ENCODE measurements at places on chromosomes 5 and 9. TPM values are rescaled to one million over a fixed set of nuclear protein-coding genes. Genes with fewer than 3 reads are reported as not detected.

BTNL8 gene
- not detected for total RNA-seq

HNRNPA0 gene
- total RNA-seq, result 52.5 TPM

ANKRD20A1 gene
- 0.28 TPM for total RNA-seq

KIF4B gene
- not detected for total RNA-seq

RGS14 gene
- total RNA-seq, result 5.8 TPM

SPINK6 gene
- 0.26 TPM for total RNA-seq

GMCL2 gene
- not detected for total RNA-seq

SLC6A18 gene
- total RNA-seq, result not detected

TAF11L5 gene
- total RNA-seq, result not detected

ERCC8 gene
- total RNA-seq, result 13.6 TPM

ANKDD1B gene
- total RNA-seq, result 0.08 TPM

Measured in A549 treated with CpdA at 1 μM for 4 hours (cell line).